ENCODE measurements at places on chromosomes 1 and 21.

DNA sequence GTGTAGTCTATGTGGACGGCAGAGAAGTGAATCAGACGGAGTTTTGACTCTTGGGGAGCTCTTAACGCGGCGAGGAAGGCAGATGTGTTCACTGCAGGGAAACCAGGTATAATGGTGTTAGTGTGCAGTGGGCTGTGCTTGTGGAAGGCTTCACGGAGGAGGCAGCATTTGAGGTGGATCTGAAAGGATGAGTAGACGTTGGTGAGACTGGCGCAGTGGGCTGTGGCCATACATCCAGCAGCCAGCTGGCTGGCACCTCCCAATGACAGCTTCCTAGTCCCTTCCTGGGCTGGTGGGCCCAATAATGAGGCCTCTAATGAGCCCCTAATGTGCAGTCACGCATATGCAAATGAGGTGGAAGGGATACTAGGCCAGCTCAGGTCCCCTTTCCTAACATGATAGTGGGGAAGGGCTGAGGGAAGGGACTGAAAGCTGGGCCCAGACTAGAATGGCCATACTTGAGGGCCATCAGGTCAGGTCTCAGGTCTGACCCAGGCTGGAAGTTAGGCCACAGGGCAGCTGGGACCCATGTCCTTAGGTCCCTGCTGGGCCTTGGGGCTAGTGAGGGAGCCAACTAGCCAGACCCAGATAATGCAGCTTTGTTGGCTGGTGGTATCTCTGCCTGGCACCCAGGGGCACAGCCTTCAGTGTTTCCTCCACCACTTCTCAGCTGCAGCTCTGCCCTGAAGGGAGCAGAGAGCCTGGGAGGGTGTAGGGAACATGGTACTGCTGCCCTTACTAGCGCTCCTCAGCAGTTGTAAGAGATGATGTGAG lies 3.8 kb downstream of the MAP7D1 start:
- DNase-seq: no peak

DNA sequence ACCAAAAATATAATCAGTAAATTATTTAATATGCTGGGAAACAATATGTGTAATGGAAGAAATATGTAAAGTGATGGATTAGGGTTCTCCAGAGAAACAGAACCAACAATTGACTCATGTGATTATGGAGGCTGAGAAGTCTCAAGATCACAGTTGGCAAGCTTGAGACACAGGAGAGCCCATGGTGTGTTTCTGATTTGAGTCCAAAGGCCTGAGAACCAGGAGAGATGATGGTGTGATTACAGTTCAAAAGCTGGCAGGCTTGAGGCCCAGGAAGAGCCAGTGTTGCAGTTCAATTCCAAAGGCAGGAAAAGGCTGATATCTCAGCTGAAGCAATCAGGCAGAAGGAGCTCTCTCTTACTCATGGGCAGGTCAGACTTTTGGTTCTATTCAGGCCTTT lies 138.8 kb upstream of the NBPF11 start:
- no peak for DNase-seq

DNA sequence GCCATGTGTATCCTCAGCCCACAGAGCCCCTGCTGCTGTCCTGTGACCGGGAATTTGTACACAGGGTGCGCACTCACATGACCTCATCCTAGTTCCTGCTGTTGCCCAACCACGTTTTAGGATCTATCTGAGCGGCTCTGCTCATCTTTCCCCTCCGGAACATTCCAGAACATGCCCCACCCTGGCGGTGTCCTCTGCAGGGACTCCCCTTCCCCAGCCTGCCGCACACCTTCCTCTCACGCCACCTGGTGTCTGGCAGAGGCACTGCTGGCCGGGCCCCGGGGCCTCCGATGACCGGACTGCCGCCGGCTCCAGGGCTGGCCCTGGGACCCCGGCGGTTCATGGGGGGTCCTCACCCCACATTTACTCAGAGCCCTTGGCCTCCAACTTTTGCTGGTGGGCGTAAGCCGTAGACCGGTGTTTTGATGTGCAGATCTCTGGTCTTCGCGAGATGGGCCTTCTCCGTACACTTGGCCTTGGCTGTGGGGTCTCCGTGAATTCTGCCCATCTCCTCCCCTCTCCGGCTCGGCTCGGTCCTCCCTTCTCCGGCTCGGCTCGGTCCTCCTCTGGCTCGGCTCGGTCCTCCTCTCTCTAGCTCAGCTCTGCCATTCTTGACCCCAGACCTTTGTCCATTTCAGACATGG lies 29.5 kb downstream of the ARHGEF16 start:
- peak; percentile 73 for DNase-seq

GRCh38 chr21:33684923-33685560 lies 42.7 kb downstream of the ITSN1 start:
- DNase-seq: no peak

DNA sequence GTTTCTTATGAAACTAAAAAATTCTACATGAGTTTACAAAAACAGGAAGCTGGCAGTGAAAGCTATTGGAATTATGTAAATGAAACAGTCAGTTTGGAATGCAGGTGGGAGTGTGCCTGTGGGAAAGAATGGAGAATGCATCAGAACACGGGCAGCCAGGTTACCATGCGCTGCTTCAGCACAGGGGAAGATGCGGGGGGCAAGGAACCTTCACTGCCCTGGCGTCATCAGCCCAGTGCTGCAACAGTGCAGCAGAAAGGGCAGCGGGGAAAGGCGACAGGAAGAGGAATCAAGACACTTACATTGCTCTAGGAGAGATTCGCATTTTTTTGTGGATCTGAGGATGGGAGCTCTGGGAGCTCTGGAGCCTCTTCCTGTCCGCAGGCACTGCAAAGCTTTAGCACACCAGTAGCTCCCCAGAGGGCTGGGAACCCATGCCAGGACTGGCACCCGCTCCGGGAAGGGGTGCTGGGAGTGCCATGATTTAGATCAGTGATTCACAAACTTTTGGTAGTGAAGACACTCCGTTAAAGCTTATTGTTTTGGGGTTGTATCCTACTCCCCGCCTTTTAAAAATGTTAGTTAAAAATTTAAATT lies 64.1 kb upstream of the WDR26 start:
- no peak for DNase-seq

DNA sequence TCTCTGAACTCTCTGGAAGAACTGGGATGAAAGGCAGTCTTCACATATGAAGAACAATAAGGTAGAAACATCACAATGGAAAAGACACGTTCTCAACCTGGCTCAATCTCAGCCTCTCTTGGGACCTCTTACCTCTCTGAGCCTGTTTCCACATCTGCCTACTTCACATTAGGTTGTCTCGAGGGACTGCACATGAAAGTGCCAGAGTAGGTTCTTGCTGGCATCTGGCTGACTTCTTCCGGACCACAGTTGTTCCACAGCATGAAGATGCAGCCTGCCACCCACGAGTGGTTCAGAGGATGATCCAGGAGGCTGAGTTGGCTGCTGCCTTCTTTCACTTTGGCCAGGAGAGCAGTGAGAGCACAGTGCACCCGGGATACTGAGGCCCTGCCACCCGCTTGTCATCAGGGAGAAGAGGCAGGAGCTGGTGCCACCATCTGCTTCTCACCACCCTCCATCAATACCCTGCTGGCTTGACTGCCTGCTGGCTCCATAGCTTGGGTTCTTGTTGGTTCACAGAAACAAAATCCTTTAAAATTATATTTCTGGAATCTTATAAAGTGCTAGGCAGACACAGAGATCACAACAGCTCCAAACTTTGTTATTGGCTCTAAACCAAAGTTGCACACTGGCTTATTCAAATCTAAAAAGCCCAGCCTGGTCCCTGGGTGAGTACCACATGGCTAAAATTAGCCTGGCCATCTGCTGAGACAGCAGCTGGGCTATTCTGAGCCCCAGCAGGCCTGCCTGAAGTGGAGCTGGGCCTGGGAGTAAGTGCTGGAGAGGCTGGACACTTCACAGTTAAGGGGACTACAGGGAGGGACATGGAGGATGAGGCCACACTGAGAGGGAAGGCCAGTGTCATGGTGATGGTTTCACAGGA lies 46.9 kb upstream of the LIN9 start:
- no peak for DNase-seq

- peak; percentile 24 for DNase-seq
Observed at GRCh38 chr1:22507587-22507986, 55.7 kb upstream of the EPHA8 start.

DNA sequence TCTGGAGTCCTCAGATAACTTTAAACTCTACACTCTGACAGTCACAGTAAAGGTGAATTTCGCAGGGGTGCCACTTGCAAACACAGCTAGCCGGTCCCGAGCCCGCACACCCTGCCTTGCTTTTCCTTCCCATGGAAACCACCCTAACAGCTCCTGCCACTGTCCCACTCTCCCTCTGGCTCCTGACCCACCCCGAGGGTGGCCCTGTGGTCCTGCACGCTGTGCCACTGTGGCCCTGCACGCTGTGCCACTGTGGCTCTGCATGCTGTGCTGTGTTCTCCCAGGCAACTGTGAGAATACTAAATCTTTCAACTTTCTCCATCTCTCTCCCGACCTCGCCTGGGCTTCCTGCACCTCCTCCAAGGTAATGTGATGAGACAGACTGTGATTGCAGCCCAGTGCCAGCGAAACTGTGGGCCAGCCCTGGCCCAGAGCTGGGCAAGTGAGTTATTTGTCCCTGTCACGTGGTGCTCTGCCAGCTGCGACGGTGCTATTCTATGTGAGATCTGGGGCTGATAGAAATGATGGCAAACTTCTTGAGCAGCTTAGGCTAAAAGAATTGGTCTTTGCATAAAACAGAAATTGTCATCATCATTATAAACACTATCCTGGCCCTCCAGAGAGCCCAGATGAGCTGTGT lies 63.4 kb upstream of the TARBP1 start:
- no peak for DNase-seq

GRCh38 chr1:31926853-31927660 lies 11.1 kb downstream of the PTP4A2 start:
- DNase-seq: no peak

- no peak for DNase-seq
Observed at GRCh38 chr1:213687832-213688231, 299.9 kb upstream of the PROX1 start.

GRCh38 chr1:152919071-152919470 lies 10.7 kb downstream of the IVL start:
- peak; percentile 17 for DNase-seq

- no peak for DNase-seq
Observed at GRCh38 chr1:92953491-92953890, 7.8 kb downstream of the DIPK1A start.

- DNase-seq: no peak
Observed at GRCh38 chr21:36207577-36208320, 51.1 kb downstream of the DOP1B start.

Measured in nephron progenitor cell (in vitro differentiated cells).